ENCODE measurements at places on chromosomes 13 and 19.

DNA sequence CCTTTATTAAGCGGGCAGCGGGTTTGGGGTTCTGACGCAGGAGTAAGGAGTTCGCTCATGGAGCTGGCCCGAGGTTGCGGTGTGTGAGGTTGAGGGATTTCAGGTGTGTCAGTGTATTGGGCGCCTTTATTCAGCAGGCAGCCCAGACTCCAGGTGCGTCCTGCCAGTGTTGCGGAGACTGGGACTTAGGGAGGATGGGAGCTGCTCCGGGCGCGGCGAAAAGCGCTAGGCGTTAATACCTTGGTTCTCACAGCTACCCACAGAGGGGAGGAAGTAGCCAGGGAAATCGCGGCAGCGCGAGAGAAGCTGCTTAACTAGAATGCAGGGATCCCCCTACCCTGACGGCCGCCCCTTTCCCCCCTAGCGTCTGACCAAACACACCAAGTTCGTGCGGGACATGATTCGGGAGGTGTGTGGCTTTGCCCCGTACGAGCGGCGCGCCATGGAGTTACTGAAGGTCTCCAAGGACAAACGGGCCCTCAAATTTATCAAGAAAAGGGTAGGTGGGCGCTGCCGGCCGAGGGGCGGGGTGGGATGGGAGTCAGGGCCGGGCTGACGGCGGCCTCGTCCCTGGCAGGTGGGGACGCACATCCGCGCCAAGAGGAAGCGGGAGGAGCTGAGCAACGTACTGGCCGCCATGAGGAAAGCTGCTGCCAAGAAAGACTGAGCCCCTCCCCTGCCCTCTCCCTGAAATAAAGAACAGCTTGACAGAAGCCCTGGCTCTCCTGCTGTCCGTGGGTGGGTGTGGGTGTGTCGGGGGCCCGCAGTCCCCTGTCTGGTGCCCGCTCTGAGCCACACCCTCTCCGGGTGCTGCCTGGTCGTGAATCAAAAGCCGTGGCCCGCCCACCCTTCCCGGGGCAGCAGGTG, 1.1 kb downstream of the RPL36 start:
- DNase-seq, result peak; percentile 60

DNA sequence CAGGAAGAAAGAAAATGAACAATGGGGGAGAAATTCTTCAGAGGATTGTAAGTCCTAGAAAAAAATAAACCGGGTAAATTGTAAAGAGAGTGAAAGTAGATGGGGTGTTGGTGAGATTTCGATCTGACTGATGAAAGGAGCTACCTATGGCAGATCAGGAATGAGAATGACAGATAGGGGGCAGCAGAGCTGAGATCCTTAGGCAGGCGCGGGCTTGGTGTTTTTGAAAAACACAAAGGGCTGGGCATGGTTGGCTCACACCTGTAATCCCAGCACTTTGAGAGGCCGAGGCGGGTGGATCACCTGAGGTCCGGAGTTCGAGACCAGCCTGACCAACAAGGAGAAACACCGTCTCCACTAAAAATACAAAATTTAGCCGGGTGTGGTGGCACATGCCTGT, 1468.6 kb upstream of the SLC10A2 start:
- no peak for DNase-seq

- no peak for DNase-seq
These were observed 8.6 kb downstream of the NPAS1 start for GRCh38 chr19:47028195-47028601.

- DNase-seq, result peak; percentile 41
These were observed 3.8 kb downstream of the MAMSTR start for GRCh38 chr19:48715681-48716171.

DNA sequence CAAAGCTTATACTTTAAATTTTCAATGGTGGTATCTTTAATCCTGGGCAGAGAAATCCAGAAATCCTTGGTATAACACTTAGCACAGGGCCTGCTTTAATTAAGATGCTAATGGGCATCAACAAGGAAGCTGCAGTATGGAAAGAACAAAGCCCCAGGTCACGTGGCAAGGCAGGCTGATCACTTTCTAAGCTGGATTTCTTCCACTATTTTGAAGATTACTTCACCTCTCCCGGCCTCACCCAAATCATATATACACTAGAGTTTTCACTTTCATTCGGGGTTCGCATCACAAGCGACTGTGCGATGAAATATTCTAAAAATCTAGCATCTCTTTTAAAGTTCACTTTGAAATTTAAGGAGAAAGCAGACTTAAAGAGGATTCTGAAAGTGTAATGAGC, 71.8 kb downstream of the STARD13 start:
- peak; percentile 44 for DNase-seq

GRCh38 chr19:42092350-42092749, 16.4 kb downstream of the ZNF574 start:
- peak; percentile 37 for DNase-seq
